CD14-positive monocyte (primary cell): ENCODE measurements at places on chromosomes 12 and 14.
A peak's percentile ranks its signal among the peaks of the same experiment; 100 is the strongest.

GRCh38 chr12:82866227-82866775 is 179.6 kb downstream of the TMTC2 start:
- DNase-seq: no peak

GRCh38 chr12:56299853-56300643 is at the start of gene CS:
CS (minus strand) TSS chr12:56300330; CDS start chr12:56300201, 129 bp downstream.
- peak; percentile 98 for DNase-seq

DNA sequence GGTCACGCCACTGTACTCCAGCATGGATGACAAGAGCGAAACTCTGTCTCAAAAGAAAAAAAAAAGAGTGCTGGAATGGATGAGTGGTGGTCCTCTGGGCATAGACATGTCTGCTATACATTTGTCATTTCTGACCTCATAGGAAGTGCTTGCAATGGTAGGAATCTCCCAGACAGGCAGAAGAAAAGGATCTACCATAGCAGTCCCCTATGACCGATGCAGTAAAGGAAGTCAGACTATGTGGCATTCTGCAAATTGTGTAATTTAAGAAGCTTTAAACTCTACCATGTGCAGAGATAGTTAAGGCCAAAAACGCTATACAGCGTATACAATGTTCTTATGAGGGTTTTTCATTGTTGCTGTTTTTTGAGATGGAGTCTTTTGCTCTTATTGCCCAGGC is 24.7 kb upstream of the RAP1B start:
- DNase-seq: no peak

- DNase-seq: peak; percentile 90
Observed at GRCh38 chr12:56636675-56637540, 6.8 kb upstream of the BAZ2A start.

DNA sequence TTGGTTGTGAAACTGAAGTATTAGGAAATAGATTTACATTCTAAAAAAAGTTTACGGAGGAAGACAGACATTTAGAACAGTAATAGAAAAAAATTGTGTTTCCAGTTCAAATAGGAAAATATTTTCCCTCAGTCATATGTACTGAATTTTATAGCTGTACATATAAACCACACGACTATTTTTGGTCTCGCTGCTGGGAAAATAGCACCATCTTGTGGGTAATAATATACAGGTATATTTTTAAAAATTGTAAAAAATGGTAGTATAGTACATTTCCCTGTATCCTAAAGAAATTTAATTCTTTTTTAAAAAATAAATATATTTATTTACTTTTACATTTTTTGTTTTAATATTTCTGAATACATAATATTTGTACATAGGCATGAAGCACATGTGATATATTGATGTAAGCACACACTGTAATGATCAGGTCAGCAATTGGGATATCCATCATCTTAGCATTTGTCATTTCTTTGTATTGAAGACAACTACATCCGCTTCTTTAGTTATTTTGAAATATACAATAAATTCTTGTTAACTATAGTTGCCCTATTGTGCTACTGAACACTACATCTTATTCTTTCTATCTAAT is 168.6 kb downstream of the ALX1 start:
- DNase-seq: no peak

- DNase-seq: no peak
Observed at GRCh38 chr14:29111554-29111953, 345.0 kb downstream of the FOXG1 start.

GRCh38 chr14:83548061-83548839 is 1981.7 kb upstream of the FLRT2 start:
- DNase-seq: no peak

GRCh38 chr12:90999966-91000365 is 4.8 kb downstream of the EPYC start:
- no peak for DNase-seq

- DNase-seq: no peak
Observed at GRCh38 chr14:80465546-80466220, 254.4 kb upstream of the DIO2 start.

DNA sequence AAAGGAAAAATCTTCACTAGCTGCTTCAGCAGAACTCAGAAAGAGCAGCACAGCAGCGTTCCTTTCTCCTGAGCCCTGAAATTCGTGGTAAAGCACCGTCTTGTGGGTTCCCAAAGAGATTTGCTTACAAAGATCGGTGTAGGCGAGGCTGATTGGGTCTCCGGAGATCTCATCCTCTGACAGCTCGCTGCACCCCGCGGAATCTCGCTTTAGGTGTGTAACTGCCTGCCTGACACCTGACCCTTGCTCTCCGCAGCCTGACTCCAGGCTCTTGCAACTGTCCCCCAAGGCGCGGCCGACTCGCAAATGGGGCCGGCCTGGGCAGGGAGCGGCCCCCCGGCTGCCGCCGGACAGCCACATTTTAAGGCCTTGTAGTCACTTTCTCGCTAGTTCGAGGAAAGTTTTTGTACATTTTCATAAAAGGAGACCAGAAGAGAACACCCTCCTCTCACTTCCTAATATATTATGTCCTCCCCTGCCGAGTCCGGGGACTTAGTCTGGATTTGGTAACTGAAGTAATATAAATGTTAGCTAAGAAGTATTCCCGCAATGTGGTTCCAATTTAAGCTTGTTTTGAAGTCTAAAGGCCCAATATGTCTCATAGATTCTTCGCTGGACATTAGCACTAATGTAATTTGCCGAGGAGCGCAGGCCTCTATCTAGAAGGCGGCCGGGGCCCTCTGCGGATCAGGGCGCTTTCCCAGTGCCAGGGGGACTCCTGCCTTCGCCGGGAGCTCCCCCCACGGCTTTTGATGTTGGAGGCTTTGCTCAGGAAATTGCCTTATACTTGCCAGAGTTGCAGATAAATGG is 177.3 kb upstream of the CDKN3 start:
- no peak for DNase-seq

DNA sequence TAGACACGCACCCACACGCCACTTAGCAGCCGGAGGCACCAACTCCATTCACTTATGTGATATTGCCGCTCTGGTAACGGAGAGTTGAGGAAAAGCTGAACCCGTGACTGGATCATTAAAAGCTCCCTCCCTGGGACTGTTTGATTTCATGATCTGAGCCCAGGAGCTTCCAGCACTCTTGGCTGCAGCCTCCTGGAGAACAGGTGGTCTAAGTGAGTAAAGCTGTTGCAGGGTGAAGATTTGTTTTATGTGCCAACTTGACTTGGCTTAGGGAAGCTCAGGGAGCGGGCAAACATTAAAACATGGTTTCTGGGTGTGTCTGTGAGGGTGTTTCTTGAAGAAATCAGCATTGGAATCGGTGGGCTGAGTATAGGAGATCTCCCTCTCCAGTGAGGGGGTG is 16.9 kb upstream of the TMEM132C start:
- no peak for DNase-seq

GRCh38 chr14:36652542-36653201 is 9.0 kb upstream of the PAX9 start:
- no peak for DNase-seq

- peak; percentile 17 for DNase-seq
Observed at GRCh38 chr12:107761502-107761904, 566 bp upstream of the PRDM4 start.

DNA sequence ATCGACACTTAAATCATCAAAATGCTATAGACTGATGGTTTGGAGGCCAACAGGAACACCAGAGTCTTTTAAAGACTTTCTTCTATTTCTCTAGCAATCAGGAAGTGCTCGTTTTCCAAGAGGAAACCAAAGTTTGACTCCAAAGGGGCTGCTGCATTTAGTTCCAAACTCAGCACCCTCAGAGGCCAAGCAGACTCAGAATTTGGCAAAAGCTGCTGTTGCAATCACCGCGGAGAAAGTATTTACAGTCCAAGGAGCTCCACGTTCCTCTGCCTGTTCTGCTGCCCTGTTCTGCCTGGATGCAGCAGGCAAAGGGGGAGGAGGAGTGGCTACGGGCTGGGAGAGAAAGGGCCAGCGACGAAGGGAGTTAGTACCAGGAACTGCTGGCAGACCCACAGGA is 325.1 kb downstream of the BCL11B start:
- DNase-seq: no peak

- no peak for DNase-seq
Observed at GRCh38 chr12:88982694-88983093, 369.6 kb downstream of the DUSP6 start.

- DNase-seq: peak; percentile 67
Observed at GRCh38 chr14:61321385-61322010, at the start of gene PRKCH. PRKCH (plus strand) TSS chr14:61321579; CDS start chr14:61322102, 523 bp downstream.

DNA sequence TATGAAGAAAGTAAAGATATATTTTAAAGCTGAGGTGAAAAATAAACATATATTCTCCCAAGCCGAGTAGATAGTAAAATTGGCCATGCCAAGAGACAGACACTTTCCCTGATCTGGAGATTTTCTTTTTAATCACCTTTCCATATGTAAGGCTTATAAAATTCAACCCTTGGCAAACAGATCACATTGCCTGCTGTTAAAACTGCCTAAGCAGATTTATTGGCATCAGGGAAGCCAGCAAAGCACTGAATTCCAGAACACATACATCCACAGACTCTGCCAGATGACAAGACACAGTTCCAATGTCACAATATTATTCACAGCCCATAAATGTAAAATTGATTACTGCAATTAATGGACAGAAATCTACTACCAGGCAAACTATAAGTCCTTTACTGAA is 78.2 kb upstream of the GARIN2 start:
- DNase-seq: no peak

- no peak for DNase-seq
Observed at GRCh38 chr14:21107283-21107800, 6.5 kb downstream of the TMEM253 start.
